Stimulated activated naive CD8-positive, alpha-beta T cell treated with anti-CD3 and anti-CD28 coated beads, Interleukin-15, Interleukin-2, amounts not matched to agents 100 U/mL and 50 U/mL, for 24 hours (primary cell): ENCODE measurements at places on chromosomes 5 and 9.

GRCh38 chr5:34674187-34674586 is 18.1 kb downstream of the RAI14 start:
- no peak for DNase-seq

DNA sequence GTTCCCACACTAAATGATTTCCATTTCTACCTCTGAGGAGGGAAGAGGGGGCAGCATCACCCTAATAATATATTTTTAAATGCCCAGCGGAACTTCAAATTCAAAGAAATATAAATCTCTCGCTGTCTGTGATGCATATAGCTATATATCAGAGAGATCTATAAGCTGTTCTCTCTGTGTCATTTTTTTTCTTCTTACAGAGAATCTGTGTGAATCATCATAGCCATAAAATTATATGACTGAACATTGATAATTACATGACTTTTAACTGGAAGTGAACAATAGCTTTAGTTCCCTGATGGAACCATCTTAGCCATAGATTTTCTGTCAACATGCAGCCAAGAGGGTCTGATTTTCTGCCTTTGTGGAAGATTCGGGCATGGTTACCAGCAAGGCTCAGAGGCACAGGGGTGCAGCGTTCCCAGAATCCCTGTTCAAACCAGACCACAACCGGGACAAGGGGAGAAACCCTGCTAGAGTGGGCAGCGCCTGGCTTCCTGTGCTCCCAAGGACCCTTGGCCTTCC is 93.7 kb upstream of the OSMR start:
- DNase-seq, result no peak

GRCh38 chr9:85118990-85119755 is 449.6 kb downstream of the NTRK2 start:
- no peak for DNase-seq

DNA sequence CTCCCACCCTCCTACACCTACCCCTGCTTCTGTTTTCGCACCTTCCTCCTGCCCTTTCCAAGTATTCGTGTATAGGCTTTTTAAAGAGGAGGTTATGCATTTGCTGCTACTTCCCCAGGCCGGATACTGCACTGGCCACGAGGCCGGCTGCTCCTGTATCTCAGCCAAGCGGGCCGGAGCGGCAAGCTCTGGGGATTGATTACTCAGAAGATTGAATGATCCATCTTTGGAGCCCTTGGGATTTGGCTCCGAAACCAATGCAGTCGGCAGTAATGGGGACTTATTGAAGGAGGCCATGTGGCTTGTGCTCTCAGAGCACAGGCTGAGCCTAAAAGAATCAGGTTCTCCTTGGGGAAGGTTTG is 405.3 kb downstream of the TLE4 start:
- no peak for DNase-seq

- DNase-seq, result no peak
These were observed 26.6 kb downstream of the DUSP1 start for GRCh38 chr5:172744123-172745104.

GRCh38 chr9:86470326-86470725 is 116.1 kb upstream of the TUT7 start:
- no peak for DNase-seq

DNA sequence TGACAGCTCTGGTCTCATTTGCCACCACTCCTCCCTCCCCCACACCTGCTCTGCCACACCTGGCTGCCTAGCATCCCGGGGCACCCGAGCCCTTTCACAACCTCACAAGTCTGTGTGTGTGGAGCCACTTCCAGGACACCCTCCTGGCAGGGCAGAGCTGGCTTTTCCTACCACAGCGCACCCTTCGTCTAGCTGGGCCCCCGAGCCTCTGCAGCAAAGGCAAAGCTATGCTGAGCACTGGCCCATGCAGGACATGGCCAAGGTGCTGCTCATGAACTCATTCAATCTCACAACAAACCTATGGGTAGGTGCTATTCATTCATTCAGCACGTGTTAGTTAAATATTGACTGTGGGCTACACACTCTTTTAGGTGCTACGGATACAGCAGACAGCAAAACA is 43.4 kb downstream of the DUSP1 start:
- DNase-seq, result no peak

DNA sequence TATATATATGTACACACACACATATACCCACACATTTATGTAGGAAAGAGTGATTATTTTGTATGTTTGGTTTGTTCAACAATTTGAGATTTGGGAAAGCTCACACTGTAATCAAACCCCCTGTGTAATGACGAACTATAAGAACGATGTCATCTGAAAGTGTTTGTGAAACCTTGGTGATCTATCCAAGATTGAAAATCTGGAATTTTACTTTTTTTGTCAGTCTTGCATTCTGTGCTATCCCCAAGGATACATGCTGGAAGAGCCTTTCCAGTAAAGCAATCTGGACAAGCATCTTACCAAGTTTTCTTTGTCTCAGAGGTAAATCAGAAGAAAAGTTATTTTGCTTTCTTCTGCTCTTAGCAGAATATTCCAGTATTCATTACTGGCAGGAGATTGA is 23.3 kb downstream of the SGCD start:
- no peak for DNase-seq

- no peak for DNase-seq
These were observed 30.6 kb downstream of the TTC39B start for GRCh38 chr9:15276328-15276938.

GRCh38 chr5:87120518-87121303 is 147.0 kb upstream of the RASA1 start:
- no peak for DNase-seq

GRCh38 chr5:109253262-109253661 is 156.5 kb downstream of the PJA2 start:
- DNase-seq, result no peak

DNA sequence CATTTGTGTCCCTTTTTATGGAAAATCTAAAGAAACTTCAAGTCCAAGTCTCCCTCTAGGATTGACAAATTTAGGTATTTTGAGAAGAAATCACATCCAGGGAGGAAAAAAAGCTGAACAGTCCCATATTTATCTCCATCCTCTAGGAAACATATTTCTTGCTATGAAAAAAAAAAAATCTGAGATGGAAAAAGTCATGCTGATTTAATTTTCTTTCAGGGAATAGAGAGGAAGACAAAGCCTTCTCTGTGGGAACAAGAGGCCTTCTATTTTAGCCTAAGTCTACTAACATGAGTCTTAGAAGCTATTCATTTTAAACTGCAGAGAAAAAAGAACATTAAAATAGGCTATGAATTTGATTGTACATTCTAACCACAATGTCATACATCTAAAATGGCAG is 63.1 kb upstream of the CDK5RAP2 start:
- no peak for DNase-seq

DNA sequence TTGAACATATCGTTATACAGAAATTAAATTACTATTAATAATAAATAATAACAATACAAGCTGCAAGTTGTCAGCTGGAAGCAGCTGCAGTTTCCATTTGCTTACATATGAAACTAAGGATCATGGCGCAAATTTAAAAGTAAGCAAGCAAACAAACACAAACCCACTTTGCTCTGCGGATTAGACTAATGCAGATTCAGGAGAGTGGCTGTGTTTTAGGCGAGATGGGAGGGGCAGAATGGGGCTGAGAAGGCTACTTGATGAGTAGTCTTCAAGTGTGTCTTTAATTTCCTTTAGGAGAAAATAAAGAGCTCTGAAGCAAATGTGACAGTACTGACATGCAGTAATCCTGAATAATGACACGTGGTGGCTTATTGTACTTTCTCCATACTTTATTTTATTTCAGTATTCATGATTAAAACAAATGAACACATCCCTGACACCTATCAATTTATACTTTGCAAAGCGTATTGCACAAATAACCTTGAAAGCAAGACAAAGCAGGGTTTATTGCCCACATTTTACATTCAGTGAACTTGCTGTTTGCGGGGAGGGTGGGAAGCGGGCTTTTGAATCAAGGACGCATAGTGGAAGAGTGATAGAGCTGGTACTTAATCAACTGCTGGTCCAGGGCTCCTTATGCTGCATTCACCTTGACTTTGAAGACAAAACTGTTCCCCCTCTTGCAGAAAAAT is 221.4 kb upstream of the TRIM32 start:
- DNase-seq, result no peak

DNA sequence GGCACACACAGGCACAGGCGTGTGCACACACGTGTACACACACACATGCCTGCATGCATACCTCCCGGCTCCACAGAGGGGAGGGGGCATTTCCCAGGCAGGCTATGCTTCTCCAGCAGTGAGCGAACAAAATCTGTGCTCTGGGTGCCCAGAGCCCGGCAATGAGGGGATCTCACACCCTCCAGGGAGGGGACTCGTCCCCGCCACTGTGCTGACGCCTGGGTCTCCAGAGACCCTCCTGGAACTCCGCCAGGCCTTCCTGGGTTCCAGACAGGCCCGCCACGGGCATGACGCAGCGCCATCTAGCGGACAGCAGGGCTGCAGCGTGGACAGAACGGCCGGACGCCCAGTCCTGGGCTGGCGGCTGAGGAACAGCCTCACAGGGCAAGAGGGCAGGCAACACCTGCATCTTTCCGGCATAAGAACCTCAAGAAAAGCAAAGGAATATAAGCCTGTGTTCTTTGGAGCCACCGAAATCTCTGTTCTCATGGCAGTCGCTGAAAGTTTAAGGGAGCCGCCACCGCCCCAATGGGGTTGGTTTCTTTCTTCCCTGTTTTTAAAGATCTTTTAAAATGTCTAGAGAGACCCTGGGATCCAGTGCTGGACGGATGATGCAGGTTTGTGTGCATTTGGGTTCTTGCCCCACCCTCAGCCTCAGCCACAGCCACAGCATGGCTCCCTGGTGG is 135.6 kb upstream of the PPP1R26 start:
- peak; percentile 73 for DNase-seq

- DNase-seq, result no peak
These were observed 8.3 kb upstream of the FER start for GRCh38 chr5:108739376-108739775.

- DNase-seq, result no peak
These were observed 51.1 kb downstream of the C9orf152 start for GRCh38 chr9:110156902-110157301.

- no peak for DNase-seq
These were observed 1312.6 kb upstream of the DMAC1 start for GRCh38 chr9:9112001-9112720.

GRCh38 chr5:172954751-172955159 is 4.5 kb upstream of the RPL26L1 start:
- no peak for DNase-seq

GRCh38 chr5:130710596-130710995 is 454.5 kb downstream of the HINT1 start:
- DNase-seq, result no peak

- no peak for DNase-seq
These were observed 189.7 kb downstream of the PALM2AKAP2 start for GRCh38 chr9:109969573-109970237.

DNA sequence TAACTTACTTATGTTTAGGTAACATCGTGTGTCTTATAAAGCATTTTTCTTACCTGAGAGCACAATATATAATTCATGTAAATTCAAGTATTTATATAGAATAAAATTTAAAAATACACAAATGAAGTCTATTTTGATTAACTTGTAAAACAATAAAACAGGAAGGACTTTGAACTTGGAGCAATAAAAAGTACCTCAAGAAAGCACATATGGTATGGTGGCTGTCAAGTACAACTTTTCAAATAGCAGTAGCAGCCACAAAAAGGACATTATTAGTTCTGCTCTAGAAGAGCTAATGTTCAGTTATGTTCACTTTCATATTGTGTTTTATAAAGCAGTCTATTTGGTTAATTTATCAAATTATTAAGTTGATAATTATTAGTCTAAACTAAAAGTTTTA is 31.4 kb downstream of the SLF1 start:
- no peak for DNase-seq

- no peak for DNase-seq
These were observed 106.0 kb upstream of the KIF2A start for GRCh38 chr5:62199792-62200716.

- no peak for DNase-seq
These were observed 181.9 kb downstream of the TMEM232 start for GRCh38 chr5:110544603-110545002.

DNA sequence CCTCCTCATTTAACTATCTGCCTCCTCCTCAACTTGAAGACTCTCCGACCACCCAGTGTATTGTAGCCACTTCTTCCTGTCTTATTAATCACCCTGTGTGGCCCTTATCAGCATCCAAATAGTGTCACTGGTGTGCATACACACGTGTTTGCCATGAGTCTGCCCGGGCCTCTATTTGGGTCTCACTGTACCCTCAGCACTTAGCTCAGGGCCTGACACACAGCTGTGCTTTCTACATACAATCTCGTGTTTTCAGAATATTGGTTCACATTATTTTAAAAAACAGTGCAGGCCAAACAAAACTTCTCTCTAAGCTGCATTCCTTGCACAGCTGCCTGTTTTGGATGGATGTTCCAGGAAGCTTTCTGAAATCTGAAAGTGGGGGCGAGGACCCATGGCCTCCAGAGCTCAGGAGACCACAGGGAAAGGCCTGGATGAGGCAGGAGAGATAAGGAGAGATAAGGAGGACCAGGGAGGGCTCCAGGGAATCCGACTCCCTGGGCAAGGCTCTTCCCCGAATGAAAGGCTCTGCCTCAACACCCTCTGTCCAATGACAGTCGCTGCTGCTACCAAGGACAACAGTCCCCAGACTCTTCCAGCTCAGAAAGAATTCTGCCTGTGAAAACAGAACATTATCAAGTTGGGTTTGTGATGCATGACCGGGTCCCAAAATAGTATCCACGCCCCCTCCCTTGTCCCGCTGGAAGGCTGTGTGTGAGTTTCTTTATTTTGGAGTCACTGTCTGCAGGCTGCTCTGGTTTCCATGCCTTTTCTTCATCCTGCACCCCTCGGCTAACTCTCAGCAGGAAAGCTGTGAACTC is 255.6 kb downstream of the NSG2 start:
- DNase-seq, result no peak

GRCh38 chr9:110106661-110107060 is 101.3 kb downstream of the C9orf152 start:
- DNase-seq, result no peak

GRCh38 chr5:115818821-115819220 is 2.4 kb upstream of the CDO1 start:
- DNase-seq, result no peak

DNA sequence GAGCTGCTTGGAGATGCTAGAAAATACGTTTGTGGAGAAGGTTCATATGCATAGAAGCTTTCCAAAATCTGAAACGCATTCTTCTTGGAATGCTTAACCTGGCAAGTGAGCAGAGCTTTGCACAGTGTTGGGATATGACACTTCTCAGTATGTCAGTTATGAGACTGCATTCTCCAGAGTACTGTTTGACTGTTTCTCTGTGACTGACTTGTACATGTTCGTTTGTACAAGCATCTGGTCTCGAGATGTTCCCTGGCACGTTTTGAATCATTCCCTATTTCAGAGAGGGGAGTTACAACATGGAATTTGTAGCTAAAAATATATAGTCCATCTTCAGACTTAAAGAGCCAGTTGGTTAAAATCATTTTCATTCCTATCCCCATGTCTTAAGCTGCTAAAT is 272.4 kb downstream of the ARRDC3 start:
- no peak for DNase-seq

DNA sequence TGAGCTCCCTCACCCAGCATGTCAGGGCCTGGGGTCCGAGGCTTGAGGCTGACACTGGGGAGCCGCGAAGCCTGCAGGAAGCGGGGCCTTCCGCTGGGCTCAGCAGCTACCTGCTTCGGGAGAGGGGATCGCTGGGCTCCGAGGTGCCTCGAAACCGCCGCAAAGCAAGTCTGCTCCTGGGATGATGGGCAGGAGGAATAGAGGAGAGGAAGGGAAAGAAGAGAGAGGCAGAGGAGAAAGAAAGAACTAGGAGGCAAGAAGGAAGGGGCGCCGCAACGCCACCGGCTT is 1.5 kb upstream of the PRDM12 start:
- DNase-seq, result peak; percentile 18

- DNase-seq, result no peak
These were observed 87.3 kb upstream of the SLC44A1 start for GRCh38 chr9:105157171-105157583.

- DNase-seq, result no peak
These were observed 6.7 kb downstream of the PITX1 start for GRCh38 chr5:135027266-135027696.

GRCh38 chr9:84970432-84970831 is 300.9 kb downstream of the NTRK2 start:
- no peak for DNase-seq
